ENCODE measurements at places on chromosomes 16 and 17.

DNA sequence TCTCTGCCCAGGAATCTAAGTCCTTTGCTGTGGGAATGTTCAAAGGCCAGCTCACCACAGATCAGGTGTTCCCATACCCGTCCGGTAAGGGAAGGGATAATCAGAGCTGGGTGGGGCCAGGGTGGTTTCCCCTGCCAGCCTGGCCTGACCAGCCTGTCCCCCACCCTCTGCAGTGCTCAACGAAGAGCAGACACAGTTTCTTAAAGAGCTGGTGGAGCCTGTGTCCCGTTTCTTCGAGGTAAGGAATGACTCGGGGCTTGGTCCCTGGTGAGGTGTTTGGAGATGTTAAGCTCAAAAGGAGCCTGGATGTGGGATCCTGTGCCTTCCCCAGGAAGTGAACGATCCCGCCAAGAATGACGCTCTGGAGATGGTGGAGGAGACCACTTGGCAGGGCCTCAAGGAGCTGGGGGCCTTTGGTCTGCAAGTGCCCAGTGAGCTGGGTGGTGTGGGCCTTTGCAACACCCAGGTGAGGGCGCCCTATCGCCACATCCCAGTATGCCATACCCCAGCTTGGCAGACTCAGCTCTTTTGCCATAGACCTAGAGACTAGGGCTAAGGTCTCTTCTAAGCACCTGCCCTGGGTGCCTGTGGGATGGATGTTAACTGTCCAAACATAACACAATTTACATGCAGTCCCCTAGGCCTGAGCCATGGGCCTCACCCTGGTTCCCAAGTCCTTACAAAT, 997 bp downstream of the ACADVL start:
- peak; percentile 60 for DNase-seq

DNA sequence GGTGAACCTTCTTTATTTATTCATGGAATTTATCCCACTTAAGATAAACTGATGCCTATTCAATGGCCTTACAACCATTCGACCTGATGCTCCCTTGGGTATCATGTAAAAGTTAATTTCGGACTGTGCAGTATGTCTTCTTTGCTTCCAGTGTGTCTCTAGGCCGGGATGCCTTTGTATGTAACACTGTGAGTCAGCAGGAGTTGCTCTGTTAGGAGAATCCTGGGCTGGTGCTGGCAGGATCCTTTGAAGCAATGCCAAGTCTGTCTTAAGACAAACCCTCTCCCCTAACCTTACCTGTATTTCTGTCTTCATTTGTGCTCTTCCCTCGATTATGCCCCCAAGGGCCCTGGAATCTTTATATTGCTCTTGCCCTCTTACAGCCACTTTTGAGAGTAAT, 37.9 kb upstream of the ABCA8 start:
- no peak for DNase-seq

DNA sequence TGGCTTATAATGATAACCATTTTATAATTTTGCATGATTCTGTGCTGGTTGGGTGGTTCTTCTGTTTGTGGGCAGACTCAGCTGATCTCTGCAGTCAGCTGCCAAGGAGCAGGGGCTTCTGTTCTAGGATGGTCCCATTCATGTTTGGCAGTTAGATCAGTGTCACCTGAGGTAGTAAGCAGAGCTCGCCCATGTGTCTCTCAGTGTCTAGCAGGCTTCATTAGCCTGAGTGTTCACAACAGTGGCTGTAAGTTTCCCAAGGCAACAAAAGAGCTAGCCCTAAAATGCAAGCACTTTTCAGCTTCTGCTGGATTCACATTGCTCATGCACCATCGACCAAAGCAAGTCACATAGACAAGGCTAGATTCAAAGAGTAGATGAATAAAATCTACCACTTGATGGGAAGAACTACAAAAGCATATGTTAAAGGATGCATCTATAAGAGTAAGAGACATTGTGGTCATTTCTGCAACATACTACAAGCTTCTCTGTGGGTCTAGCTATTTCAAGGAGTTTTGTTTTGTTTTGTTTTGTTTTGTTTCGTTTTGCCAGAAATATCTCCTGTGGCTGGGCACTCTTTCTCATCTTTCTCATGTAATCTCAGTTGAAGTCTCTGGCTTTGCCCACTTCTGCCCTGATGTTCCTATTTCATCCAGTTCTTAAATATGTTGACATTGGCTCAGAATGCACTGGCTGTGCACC, 180.8 kb downstream of the HS3ST4 start:
- no peak for DNase-seq

- no peak for DNase-seq
Measured at GRCh38 chr17:66695098-66695497, 139.8 kb upstream of the CACNG5 start.

GRCh38 chr16:19781226-19781625, 63.2 kb downstream of the IQCK start:
- no peak for DNase-seq

DNA sequence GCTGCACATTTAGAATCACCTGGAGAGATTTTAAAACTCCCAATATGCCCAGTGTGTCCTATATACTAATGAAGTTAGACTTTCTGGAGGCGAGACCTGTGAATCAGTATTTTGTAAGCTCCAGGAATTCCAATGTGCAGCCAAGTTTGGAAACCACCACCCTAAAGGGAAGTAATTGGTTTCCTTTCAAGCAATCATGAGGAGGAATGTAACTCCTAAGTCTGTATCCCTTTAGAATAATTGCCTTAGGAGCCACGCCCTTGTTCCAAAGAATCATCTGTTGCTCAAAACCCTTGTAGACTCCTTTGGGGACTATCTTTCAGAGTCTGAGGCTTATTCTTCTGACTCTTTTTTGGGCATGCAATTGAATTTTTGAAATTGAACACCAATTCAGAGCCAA, 84.4 kb downstream of the DNAH9 start:
- no peak for DNase-seq

DNA sequence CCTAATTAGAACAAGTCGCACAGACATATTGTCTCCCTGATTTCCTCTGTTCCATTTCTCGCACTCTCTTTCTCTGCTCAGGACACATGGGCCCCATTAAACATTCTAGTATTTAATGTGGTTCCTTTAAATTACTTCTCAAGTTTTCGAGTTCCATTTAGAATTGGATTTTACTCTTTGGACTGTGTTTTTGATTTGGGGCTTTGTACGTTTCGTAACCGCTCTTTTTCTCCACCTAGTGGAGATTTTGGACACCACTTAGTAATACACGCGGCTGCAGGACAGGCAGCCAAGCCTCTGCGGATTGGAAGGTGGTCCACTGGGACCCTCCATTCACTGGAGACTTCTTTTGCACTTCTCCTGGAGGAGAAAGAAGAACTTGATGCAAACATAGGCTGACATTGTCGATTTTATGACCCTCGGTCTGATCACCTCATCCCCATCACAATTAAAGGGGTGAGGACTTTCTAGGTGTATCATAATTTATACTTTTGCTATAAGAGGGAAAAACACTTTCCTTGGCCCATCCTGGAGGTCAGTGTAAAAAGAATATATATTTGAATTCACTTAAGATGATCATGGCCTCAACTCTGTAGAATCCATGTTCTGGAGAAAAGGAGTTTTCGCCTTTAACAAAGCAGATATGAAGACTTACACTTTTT, 85.7 kb downstream of the NOG start:
- peak; percentile 12 for DNase-seq

DNA sequence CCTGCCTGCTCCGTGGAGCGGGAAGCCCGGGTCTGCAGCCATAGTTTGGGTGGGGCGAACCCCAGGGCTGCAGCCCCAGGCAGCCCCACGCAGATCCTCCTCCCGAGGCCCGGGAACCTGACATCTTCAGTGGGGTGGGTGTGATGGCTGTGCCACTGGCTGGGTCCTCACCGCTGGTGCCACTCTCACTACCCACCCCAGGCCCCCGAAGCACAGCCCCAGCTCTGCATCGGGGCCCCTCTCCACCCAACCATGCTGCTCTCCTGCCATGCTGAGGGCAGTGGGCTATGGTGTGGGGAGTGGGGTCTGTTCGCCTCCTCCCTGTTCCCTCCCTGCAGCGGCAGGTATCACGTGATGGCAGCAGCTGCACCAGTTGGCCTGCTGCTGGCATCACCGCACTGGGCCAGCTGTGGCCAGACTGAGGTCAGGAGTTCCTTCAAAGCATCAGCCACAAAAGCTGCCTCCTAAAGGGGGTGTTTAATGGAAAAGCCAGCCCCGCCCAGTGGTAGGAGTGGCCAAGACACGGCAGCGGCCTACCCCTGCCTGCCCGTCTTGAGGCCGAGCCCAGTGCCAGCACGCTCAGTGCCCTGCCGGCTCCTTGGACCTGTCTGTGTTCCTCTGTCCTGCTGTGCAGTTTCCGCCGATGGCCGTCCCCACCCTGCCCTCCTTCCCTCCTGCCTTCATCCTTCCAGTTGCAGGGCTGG, 10.8 kb downstream of the KCTD5 start:
- no peak for DNase-seq

DNA sequence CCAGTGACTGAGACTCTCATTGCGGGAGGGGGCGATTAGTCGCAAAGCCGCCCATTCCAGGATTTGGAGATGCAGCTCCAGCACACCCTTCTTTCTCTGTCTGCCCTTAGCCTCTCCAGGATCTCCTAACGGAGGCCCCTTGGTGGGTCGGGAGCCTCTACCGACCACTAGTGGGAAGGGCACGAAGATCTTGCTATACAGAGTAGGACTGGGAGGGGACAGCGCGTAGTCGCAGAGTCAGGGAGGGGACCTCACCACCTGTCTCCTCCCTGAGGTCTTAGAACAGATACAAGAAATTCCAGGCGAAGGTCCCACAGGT, 588 bp upstream of the SMTNL2 start:
- peak; percentile 31 for DNase-seq

GRCh38 chr16:4994719-4995434, 36.7 kb downstream of the SEC14L5 start:
- DNase-seq, result no peak

GRCh38 chr17:66459811-66460270, 157.4 kb downstream of the PRKCA start:
- DNase-seq, result no peak

DNA sequence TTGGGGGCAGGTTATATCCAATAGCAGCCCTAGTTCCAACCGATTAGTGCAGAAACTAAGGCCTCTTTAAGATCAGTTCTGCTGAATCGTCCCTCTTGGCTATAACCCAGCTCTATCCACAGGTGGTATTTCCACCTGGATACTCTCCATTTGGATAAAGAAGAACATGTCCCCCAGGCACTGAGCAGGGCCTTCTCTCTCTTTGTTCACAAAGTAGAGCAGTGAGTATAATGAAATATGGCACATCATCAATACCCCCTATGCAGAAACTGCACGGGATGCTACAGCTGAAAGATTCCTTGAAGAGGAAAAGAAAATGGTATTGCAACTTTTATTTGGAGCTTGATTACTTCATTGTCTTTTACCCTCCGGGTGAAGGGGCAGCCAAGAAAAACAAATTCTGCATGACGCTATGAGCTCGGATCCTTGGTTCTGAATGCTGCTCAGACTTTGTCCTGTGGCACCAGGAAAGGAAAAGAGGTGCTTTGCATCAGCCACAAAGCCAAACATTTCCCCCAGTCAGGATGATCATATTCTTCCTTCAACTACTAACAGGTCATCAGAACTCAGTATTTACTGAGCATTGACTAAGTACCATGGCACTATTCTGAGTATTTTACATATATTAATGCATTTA, 399.7 kb downstream of the NPIPA8 start:
- no peak for DNase-seq

DNA sequence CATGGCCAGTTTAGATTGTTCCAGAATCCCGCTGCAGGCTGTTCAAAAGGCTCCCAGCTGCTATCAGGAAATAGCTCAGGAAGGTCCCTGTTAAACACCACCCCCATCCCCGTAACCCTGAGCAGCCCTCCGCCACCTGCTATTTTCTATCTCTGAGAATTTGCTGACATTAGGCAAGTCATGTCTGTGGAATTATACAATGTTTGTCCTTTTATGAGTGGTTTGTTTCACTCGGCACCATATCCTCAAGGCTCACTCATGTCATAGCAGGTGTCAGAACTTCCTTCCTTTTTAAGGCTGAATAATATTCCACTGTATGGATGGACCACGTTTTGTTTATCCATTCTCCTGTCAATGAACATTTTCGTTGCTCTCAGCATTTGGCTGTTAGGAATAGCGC, 164.3 kb upstream of the FOXF1 start:
- DNase-seq, result no peak

DNA sequence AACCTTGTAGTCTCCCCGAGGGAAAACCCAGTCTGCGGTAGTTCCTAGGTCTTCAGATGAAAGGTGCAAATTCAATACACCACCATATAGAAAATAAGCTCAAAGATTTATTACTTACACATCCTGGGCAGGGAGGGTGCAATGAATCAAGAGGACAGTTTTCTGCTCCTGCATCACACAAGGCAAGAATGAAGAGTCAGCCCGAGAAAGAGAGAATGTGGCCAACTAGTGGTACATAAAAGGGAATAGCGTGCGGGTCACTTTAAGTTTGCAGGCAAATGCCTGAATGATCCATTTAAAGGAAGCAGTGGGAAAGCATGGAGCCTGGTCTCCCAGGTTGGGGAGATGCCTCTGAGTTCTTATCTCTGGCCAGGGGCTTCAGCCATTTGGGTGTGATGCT, 403.4 kb downstream of the GRIN2A start:
- no peak for DNase-seq

Data from NCI-H1930 (cell line).